ENCODE measurements at places on chromosomes 12 and 14. TPM values are rescaled to one million over a fixed set of nuclear protein-coding genes. Genes with fewer than 3 reads are reported as not detected.

- no peak for DNase-seq
Observed at GRCh38 chr12:90037740-90038139, 329.1 kb upstream of the ATP2B1 start.

DNA sequence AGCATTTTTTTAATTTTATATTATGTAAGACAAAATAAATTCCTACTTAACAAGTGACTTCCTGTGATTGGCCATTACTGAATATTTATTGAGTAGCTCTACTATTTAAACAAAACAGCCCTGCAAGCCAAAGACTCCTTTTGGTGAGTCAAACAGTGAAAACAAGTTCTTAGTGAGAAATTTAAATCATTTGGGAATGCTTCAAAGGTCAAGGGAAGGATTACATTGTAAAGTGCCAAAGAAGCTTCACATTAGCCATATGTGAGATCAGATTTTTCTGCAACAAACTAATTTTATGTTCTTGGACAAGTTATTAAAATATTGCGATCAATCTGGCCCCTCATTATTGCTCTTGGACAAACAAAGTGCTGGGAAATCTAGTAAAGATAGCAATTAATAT lies 795.4 kb upstream of the MGAT4C start:
- DNase-seq, result no peak

The TSHR gene
- 0.17 TPM for polyA plus RNA-seq

DNA sequence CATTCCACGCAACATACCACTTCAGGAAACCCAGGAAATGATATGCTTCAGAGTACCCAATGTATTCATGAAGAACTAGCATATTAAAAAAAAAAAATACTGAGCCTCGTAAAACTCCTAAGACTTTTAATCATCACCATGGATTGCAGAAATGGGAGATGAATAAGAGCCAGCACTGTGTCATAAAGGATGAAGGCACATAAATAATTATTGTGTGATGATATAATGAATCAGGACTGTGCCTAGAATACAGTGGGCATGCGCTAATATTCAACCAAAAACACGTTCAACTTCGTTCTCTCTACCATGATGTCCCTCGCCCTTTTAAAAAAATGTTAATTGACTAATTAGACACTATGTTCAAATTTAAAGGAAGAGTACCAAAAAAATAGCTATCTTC lies 68.7 kb downstream of the CIT start:
- no peak for DNase-seq

DNA sequence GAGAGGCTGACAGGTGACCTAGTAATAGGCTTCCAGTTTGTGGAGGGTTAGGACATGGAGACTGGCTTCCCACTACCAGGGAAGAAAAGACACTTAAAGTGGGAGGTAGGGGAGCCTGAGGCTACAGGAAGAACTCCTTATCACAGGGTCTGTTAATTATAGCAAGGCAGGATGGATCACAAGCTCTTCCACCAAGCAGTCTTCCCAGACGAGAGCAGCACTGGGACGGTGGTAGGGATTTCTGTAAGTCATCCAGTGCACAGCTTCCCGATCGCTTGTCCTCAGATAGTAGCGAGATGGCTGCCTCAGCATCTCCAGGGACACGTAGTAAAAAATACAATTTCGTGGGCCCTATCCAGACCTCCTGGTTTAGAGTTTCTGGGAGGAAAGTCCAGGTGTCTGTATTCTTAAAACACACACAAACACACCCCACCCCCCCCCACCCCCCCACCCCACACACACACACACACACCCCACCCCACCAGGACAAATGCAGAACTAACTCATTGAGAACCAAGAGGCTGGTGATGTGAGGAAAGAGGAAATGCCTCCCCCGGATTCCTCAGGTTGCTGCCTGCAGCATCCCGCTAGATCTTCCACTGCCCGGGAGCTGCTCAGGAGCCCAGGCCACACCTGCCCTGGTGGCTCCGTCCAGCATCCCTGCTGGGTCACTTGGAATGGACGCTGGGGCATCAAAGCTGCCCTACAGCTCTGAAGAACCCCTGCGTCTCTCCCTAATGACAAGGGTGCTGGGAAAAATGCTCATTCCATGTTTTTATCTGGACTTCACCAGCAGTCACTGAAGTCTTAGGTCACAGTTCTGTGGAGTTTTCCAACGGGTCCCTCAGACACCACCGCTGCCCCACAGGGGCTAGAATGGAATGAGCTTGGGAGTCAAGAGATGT lies 307.2 kb downstream of the CACNA1C start:
- DNase-seq, result no peak

GRCh38 chr14:90116444-90116843 lies 54.6 kb downstream of the KCNK13 start:
- no peak for DNase-seq

DNA sequence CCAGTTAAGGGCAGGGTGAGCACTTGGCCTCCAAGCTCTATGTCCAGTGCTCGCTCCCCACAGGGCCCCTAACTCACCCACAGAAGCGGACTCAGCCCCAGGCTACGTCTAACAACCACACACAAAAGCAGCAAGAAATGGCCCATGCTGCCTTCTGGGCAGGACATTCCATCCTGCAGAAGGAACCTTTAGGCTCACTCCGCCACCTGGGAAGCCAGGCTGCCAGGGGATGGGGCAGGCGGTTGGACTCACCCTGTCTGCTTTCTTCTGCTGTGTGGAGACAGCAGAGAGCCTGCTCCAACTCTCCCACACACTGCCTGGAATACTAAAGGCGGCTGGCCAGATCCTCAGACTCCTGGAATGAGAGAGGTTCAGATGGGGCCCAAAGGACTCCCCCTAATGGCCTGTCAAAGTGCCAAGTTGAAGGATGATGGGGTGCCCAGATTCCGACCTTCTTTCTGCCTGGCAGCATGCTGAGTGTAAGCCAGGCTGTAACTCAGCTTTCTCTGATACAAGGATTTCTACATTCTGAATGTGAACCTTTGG lies 27.7 kb upstream of the BLTP3B start:
- no peak for DNase-seq

Data from left renal cortex interstitium (tissue), 4 donors.